Anterior cingulate cortex (tissue), 58 donors: ENCODE measurements at places on chromosomes 13 and 19.

DNA sequence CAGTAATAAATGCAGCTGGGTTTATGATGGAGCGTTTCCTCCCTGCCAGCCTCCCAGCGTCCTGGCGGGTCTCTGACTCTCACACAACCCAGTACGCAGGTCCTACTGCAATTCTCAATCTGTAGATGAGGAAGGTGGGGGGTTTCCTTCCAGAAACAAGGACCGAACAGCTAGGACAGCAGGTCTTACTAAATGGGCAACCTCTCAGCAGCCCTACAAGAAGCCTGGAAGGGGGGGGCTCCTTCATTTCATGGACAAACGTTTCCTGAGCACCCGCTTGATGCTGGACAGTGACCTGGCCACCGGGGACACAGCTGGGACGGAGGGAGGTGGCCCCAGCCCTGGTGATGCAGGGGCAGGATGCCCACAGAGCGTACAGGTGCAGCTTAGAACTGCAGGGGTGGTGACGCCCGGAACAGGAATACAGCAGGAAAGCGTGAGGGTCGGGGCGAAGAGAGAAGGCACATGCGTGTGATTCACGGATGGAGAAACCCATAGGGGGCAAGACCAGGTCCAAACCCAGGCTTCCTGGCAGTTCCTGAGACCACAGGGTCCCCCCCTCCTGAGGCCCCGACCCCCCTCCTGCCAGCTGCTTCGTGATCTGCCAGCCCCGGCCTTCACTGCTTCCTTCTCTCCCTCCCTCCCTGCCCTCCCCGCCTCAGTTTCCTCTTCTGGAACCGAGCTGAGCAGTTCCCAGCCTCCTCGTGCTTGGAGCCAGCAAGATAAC is 732 bp upstream of the C2CD4C start:
- no peak for DNase-seq

DNA sequence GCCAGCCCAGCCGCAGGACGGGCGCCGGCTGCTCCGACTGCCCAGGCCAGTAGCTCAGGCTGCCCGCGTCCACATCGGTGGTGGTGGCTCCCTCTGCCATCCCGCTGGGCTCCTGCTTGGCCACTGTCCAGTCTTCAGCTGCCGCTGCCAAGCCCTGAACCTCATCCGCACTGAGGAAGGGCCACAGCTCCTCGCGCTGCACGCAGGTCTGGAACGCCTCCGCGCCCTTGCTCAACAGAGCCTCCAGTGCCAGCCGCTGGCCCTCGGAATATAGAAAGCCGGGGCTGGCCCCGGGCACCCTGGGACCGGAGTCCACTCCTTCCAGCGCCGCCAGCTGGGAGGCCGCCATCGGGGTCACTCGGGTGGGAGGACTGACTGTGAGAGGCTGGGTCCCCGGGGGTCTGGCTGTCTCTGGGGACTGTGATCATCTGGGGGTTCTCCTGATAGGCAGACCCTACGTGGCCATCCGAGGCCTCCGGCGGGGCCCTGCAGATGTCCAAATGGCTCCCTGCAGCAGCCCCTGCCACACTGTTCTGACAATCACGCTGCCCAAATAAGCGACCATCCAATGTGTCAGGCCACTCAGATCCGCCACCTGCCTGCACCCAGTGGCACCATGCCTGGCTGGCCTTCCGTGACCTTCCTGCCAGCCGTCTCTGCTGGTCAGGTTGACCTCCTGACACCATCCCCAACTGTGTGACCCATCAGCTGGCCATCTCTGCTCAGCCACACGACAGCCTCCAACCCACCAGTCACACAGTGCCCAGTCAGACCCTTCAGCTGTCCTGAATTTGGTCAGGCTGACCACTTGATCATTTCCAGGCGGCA is 1.6 kb downstream of the FAM83E start:
- peak; percentile 18 for DNase-seq

- no peak for DNase-seq
Measured at GRCh38 chr13:35925669-35926068, 205.5 kb downstream of the DCLK1 start.

DNA sequence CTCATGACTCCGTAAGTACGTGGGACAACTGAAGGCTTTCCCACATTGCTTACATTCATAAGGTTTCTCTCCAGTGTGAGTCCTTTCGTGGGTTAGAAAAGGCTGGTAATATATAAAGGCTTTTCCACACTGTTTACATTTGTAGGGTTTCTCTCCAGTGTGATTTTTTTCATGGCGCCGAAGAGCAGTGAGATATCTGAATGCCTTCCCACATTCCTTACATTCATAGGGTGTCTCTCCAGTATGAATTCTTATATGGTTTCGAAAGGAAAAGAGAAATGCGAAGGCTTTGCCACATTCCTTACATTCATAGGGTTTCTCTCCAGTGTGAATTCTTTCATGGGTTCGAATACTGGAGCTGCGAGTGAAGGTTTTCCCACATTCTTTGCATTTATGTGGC is 29.5 kb downstream of the ZNF490 start:
- DNase-seq: no peak

GRCh38 chr13:44237276-44237767 is 136.3 kb upstream of the SERP2 start:
- DNase-seq: peak; percentile 13

GRCh38 chr13:98549728-98550317 is 27.1 kb downstream of the STK24 start:
- no peak for DNase-seq

DNA sequence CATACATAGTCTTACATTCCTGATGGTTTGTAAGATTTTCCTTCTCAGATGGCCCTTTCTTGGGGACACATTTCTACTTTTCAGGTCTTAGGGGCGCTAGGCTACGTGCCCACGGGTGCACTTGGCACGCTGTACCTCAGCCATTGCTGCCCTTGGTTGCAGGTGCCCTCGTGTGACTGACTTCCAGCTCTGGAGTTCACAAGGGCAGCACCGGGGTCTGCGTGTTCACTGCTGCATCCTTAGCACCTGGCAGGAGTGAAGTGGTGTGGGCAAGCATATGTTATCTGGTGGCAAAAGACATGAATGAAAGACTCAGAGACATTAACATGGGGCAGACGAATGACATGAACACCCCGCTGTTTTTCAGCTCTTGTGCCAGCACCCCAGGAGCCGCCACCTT is 13.3 kb upstream of the WDR88 start:
- DNase-seq: no peak

GRCh38 chr19:33647146-33647545 is 25.4 kb downstream of the CHST8 start:
- DNase-seq: no peak
